ENCODE measurements at places on chromosomes 5 and 9.

- no peak for DNase-seq
Observed at GRCh38 chr9:135413086-135413375, 66.6 kb upstream of the PPP1R26 start.

DNA sequence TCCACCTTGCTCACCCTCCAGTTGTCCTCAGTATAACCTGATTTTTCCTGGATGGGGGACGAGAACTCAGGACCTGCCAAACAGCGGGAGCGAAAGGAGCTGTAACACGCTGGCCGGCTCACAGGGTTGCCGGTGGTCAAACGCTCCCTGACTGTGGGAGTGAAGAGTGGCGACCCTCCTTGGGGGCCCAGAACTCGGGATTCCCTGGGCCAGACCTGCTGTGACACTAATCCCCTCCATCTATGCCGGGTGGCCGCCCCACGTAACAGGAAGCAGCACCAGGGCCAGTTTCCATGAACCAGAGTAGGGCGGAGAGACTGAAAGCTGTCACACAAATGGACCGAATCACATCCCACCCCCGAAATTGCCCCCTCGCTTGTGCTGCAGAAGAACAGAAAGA lies 1809.2 kb upstream of the ACO1 start:
- no peak for DNase-seq

- DNase-seq, result no peak
Observed at GRCh38 chr5:77266291-77266690, 55.8 kb downstream of the PDE8B start.

DNA sequence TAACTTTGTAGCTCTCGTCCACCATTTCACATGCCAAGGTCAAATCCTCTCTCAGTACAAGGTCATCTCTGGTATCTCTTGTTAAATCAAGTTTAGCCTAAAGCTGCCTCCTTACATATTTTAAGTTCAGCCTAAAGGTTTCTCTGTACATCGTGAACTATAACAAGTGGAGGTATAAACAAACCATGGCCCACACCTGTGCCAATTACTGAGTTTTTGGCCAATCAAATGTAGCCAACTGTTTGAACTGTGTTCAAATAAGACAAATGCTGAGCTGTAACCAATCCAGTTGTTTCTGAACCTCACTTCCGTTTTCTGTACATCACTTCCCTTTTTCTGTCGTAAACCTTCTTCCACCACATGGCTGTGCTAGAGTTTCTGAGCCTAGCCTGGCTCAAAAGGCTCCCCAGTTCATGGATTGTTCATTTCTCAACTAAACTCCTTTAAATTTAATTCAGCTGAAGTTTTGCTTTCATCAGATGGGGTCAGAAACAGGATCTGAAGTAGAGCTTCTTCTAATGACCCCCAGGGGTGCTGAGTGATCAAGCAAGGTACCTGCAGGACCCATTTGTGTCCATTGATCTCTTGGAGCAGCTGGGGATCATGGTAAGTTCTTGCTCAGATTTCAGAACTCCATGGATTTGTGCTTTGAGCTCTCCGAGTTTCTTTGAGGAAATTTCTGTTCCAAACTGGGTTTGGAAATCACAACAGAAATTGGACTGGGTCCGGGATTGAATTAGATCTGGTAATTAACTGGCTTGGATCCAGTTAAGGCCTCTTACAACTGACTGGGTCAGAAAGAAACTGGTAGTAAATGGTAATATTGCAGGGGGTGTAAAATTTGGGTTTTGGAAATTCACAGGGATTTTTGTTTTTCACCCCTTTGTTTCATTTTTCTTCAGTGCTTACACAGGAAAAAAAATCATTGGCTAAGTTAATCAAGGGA lies 11.0 kb upstream of the NANS start:
- no peak for DNase-seq

DNA sequence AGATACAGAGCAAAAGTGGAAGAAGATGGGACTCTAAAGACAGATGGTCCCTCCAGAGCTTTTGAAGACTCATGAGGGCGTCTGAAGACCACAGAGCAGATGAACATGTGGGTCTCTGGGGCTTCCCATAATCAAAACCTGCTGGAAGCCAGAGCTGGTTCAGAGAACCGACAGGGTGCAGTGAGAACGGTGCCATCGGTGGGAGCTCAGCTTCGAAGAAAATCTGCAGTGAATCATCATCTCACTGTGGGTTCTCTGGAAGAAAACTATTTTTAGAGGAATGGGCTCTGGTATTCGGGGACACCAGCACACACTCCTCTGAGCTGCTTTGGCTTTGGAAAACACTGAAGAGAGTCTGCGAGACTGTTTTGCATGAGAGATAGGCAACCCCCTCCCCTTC lies 222.4 kb upstream of the PANK3 start:
- no peak for DNase-seq

GRCh38 chr9:116674210-116674980 lies 12.7 kb upstream of the TRIM32 start:
- DNase-seq, result no peak

DNA sequence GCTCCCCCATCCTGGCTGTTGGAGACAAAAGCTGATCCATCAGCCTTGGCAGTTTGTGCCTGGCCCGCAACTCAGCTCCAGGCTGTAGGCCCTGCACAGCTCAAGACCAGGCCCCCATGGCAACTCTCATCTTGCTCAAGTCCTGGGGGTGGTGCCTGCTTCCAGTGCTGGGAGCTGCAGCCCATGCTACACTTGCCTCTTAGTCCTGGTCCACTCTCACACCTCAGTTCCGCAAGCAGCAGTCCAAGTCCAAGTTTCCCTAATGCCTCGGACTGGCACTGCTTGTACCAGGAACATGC lies 14.2 kb downstream of the AHRR start:
- DNase-seq, result no peak

GRCh38 chr5:62509806-62510205 lies 68.8 kb upstream of the LRRC70 start:
- DNase-seq, result no peak

DNA sequence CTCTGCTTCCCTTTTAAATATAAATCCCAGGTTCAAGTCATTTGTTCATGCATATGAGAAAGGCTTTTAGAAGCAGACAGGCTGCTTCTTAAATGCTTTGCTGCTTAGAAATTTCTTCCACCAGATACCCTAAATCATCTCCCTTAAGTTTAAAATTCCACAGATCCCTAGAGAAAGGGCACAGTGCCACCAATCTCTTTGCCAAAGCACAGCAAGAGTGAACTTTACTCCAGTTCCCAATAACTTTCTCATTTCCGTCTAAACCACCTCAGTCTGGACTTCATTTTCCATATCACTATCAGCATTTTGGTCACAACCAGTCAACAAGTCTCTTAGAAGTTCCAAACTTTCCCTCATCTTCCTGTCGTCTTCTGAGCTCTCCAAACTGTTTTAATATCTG lies 679.8 kb upstream of the FTMT start:
- DNase-seq, result no peak

GRCh38 chr5:74328221-74328630 lies 312.3 kb downstream of the ENC1 start:
- DNase-seq, result no peak

DNA sequence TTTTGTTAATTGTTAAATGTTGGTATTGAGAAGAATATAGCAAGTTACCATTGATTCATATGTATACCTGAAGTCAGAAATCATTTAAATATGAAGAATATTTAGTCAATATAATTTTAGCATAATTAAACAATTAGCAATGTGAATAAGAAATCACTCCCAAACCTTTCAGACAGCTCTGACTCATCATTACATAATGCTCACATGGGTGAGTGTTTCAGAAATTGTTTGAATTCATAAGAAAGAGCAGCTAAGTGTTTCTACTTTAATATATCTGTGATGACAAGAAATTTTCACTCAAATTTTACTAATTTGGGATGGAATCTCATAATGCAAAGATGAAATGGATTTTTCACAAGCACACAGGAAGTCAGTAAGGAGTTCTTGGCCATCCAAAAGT lies 42.0 kb upstream of the CDC42SE2 start:
- DNase-seq, result no peak

- DNase-seq, result no peak
Observed at GRCh38 chr9:133075925-133076630, 14.3 kb downstream of the CEL start.

GRCh38 chr5:67100301-67100700 lies 96.3 kb downstream of the CD180 start:
- no peak for DNase-seq

- DNase-seq, result no peak
Observed at GRCh38 chr9:121478816-121479676, 20.6 kb downstream of the GGTA1 start.

Measured in stimulated activated CD8-positive, alpha-beta memory T cell treated with anti-CD3 and anti-CD28 coated beads, Interleukin-4, amount 100 ng/mL, for 1 hour (primary cell).